ENCODE measurements at places on chromosomes 7 and 10. TPM values are rescaled to one million over a fixed set of nuclear protein-coding genes. Genes with fewer than 3 reads are reported as not detected.

- no peak overlapping the region for H3K4me3 ChIP-seq
- peak; percentile 43 for DNase-seq
- H3K36me3 ChIP-seq: no peaks in the 10 kb centered on the region
- peaks cover 17% of the 10 kb centered on the region for H3K4me1 ChIP-seq
Observed at GRCh38 chr10:98269435-98269912, 1.5 kb upstream of the LOXL4 start.

- peaks cover 2% of the 10 kb centered on the region for H3K27me3 ChIP-seq
- H3K27ac ChIP-seq: no peak overlapping the region
- H3K4me3 ChIP-seq: no peak overlapping the region
- H3K36me3 ChIP-seq: no peaks in the 10 kb centered on the region
- H3K4me1 ChIP-seq: peaks cover 6% of the 10 kb centered on the region
Observed at GRCh38 chr10:103820101-103821062, 35.0 kb downstream of the SH3PXD2A start.

DNA sequence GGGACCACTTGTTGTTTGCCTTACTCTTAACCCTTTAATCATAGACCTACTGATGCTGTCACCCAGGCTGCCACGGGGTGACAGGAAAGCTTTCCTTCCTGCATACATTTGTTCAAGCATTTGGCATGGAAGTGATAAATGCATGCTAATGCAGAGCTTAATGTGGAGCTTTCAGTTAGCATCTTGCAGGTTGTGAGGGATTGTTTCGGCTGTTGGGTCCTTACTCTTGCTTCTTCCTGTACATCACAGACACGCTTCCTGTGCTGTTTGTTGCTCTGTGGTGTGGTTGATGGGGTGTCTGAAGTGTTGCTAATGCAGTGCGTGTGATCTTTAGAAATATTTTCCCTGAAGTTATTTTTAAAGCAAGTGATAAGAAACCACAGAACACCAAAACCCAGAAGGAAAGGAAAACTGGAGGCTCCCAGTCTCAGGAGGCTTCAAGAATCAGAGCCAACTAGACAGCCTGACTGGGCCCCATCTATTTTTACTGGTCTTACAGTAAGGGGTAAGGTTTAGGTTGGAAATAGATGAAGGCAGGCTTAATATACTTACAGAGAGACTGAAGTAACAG, 143.1 kb downstream of the CHN2 start:
- H3K27me3 ChIP-seq: no peaks in the 10 kb centered on the region
- H3K4me1 ChIP-seq: no peaks in the 10 kb centered on the region
- DNase-seq: no peak

ATOH7 gene
- not detected for polyA plus RNA-seq

- DNase-seq: peak; percentile 50
- no peaks in the 10 kb centered on the region for H3K27me3 ChIP-seq
- H3K36me3 ChIP-seq: no peaks in the 10 kb centered on the region
- no peak overlapping the region for H3K27ac ChIP-seq
- no peaks in the 10 kb centered on the region for H3K4me1 ChIP-seq
- H3K4me3 ChIP-seq: no peak overlapping the region
Observed at GRCh38 chr10:21399392-21400035, 126.0 kb downstream of the SKIDA1 start.

ZNF32 gene
- polyA plus RNA-seq: 11.2 TPM

DNA sequence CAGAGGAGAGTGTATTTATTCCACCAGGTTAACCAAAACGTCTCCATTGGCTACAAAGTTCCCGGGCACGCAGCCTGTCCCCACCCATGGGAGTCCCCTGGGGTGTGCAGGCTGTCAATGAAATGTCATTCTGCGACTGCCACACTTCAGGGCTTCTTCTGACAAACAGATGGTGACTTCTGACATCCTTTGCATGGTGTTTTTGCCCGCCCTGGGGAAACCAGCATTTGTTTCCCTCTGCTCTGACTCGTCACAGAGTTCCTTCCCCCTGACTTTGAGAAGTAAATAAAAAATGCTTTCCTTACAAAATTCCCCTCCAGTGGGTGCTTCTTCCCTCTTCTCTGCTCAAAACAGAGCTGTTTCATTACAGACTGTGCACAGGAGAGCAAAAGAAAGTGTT, 38.2 kb downstream of the TNS3 start:
- no peak overlapping the region for H3K4me3 ChIP-seq
- no peaks in the 10 kb centered on the region for H3K4me1 ChIP-seq
- no peaks in the 10 kb centered on the region for H3K36me3 ChIP-seq
- no peak overlapping the region for H3K27ac ChIP-seq
- DNase-seq: no peak

- peaks cover 3% of the 10 kb centered on the region for H3K4me1 ChIP-seq
- H3K4me3 ChIP-seq: no peak overlapping the region
- H3K36me3 ChIP-seq: no peaks in the 10 kb centered on the region
- no peaks in the 10 kb centered on the region for H3K27me3 ChIP-seq
- peak; percentile 23 for DNase-seq
Observed at GRCh38 chr7:26321435-26321834, 29.8 kb downstream of the SNX10 start.

CYP2C18 gene
- not detected for polyA plus RNA-seq

GRCh38 chr7:112459645-112460044, 9.4 kb downstream of the IFRD1 start:
- H3K4me3 ChIP-seq: no peak overlapping the region
- no peak overlapping the region for H3K27ac ChIP-seq
- peaks cover 53% of the 10 kb centered on the region for H3K36me3 ChIP-seq
- no peaks in the 10 kb centered on the region for H3K27me3 ChIP-seq

DNA sequence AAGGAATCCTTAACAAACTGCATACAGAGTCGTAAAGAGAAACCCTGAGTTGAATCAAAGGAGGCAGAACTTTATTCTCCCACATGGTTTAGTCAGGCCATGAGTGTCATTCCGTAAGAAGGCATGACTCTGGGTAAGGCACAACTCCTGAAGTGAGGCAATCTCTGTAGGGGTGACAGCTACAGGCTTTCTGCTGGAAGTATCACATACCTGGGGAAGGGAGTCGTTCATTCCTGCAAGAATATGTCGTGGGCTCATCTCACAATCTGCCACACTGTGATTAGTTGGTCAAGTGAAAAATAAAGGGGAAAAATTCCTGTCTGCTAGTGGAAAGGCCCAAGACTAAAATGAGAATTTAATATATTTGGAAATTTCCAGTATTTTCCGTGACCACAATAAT, 392.6 kb downstream of the POM121L12 start:
- no peak overlapping the region for H3K4me3 ChIP-seq
- no peak overlapping the region for H3K27ac ChIP-seq
- no peaks in the 10 kb centered on the region for H3K36me3 ChIP-seq
- H3K4me1 ChIP-seq: no peaks in the 10 kb centered on the region
- no peaks in the 10 kb centered on the region for H3K27me3 ChIP-seq

CLDN3 gene
- 1.9 TPM for polyA plus RNA-seq

ZNF786 gene
- 2.8 TPM for polyA plus RNA-seq

CCDC136 gene
- 1.1 TPM for polyA plus RNA-seq

CXCL12 gene
- polyA plus RNA-seq: 0.35 TPM

OPN4 gene
- not detected for polyA plus RNA-seq

DNA sequence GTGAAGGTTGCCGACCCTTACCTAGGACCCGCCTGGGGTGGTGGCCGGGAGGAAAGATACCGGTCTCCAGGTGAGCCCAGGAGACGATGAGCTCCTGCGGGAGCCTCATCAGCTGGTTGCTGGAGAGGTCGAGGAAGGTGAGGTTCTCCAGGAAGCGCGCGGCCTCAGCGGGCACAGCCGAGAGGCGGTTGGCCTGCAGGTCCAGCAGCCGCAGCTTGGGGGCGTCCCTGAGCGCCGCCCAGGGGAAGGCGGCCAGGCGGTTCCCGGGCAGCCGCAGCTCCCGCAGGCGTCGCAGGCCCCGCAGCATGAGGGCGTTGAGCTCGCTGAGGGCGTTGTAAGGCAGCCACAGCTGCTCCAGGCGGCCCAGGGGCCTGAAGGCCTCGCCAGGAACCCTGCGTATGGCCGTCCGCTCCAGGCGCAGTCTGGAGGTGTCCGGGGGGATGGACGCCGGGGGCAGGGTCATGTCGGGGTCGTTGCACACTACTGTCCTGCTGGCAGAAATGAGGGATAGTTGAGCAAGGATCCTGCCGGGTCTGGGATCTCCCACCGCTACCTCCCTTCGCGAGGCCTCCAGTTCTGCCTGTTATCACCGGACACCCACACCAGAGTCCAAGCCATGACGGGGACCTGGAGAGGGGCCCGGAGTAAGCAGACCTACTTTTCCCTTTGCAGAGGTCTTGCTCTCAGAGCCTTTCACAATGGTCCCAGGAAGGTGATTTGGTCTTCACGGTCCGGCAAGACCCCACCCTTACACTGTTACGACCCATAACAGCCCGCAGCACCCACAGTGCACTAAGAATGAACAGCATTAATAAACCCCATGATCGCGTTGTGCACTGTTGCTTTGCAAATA, 3.9 kb downstream of the LRIT1 start:
- no peaks in the 10 kb centered on the region for H3K36me3 ChIP-seq
- DNase-seq: no peak
- H3K4me1 ChIP-seq: no peaks in the 10 kb centered on the region

- peaks cover 7% of the 10 kb centered on the region for H3K27me3 ChIP-seq
- DNase-seq: no peak
- H3K27ac ChIP-seq: no peak overlapping the region
- no peaks in the 10 kb centered on the region for H3K4me1 ChIP-seq
- H3K36me3 ChIP-seq: no peaks in the 10 kb centered on the region
- H3K4me3 ChIP-seq: no peak overlapping the region
Observed at GRCh38 chr10:132527339-132528063, 10.1 kb upstream of the INPP5A start.

- H3K4me1 ChIP-seq: no peaks in the 10 kb centered on the region
- no peak overlapping the region for H3K27ac ChIP-seq
- no peak for DNase-seq
- peaks cover 2% of the 10 kb centered on the region for H3K27me3 ChIP-seq
- H3K36me3 ChIP-seq: no peaks in the 10 kb centered on the region
Observed at GRCh38 chr7:133124974-133125373, 43.1 kb upstream of the CHCHD3 start.

GRCh38 chr10:120578890-120579289, 121.9 kb downstream of the PLPP4 start:
- H3K27ac ChIP-seq: no peak overlapping the region
- no peaks in the 10 kb centered on the region for H3K27me3 ChIP-seq
- no peak for DNase-seq
- no peaks in the 10 kb centered on the region for H3K4me1 ChIP-seq
- no peak overlapping the region for H3K4me3 ChIP-seq

CREB5 gene
- 28.4 TPM for polyA plus RNA-seq

- H3K27ac ChIP-seq: no peak overlapping the region
- H3K4me1 ChIP-seq: no peaks in the 10 kb centered on the region
- no peaks in the 10 kb centered on the region for H3K36me3 ChIP-seq
- no peak overlapping the region for H3K4me3 ChIP-seq
Observed at GRCh38 chr10:93826355-93826754, 67.4 kb upstream of the SLC35G1 start.

DNA sequence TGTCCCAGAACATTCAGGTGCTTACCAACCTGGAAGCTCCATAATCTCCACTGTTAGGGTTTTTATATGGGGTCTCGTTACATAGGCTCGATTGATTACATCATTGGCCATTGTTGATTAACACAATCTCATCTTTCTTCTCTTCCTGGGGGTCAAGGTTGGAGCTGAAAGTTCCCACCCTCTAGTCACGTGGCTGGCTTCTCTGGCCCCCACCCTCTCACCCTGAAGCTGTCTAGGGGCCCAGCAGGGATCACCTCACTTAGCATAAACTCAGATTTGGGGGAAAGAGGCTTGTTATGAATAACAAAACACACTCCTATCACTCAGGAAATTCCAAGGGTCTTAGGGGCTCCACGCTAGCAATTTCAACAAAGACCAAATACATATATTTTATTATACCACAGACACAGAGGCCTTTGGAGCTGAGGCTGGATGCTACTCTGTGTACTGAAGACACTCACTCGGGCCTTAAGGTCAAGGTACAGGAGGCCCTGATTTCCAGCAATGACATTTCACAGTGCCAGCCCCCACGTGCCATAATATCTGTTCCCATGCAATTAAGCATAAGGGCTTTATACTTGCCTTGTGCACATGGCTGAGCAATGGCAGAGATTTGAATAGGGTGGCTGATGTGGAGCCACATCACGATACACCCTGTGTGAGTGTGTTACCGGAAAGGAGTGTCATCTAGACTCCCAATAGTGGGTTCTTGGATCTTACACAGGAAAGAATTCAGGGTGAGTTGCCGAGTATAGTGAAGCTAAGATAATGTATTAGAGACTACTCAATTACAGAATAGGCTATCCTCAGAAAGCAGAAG, 108.2 kb downstream of the COL26A1 start:
- H3K4me1 ChIP-seq: no peaks in the 10 kb centered on the region
- no peak overlapping the region for H3K27ac ChIP-seq
- no peaks in the 10 kb centered on the region for H3K27me3 ChIP-seq
- no peak for DNase-seq
- no peaks in the 10 kb centered on the region for H3K36me3 ChIP-seq
- no peak overlapping the region for H3K4me3 ChIP-seq

DNA sequence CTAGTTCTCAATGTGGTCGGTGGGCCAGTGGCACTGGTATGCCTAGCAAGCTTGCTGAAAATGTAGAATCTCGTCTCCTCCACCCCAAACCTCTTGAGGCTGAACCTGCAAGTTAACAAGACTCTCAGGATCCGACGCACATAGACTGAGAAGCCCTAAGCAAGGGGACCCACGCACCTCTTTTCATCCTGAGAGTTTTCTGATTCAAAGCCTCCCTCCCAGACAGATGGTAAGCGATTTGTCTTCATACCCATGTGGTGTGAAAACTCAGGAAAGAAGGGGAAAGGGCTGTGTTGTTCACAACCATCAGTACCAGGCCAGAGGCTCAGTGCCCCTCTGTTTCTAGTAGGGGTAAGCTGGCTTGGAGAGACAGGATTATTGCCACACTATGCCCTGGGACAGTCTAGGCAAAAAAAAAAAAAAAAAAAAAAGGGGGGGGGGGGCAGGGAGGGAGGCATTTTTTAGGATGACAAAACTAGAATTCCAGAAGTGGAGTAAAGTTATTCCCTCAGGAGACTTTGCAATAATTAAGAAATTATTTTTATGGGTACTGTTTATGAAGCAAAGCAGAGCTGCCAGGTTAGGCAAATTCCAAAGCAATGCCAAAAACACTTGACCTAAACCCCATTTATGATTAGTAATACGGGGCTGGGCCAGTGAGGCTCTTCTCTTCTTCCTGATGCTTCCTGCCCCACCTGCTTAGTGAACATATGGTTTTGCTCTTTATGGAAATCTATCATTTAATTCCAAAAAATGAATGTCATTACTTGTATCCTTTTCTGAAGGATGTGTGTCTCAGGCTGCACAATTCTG, 117.6 kb upstream of the PDLIM1 start:
- no peaks in the 10 kb centered on the region for H3K27me3 ChIP-seq
- no peak overlapping the region for H3K4me3 ChIP-seq
- H3K27ac ChIP-seq: no peak overlapping the region
- no peaks in the 10 kb centered on the region for H3K36me3 ChIP-seq
- H3K4me1 ChIP-seq: no peaks in the 10 kb centered on the region
- DNase-seq: no peak
